Brain (organoid and tissue), 16 donors: ENCODE measurements at places on chromosomes 5 and 9.

DNA sequence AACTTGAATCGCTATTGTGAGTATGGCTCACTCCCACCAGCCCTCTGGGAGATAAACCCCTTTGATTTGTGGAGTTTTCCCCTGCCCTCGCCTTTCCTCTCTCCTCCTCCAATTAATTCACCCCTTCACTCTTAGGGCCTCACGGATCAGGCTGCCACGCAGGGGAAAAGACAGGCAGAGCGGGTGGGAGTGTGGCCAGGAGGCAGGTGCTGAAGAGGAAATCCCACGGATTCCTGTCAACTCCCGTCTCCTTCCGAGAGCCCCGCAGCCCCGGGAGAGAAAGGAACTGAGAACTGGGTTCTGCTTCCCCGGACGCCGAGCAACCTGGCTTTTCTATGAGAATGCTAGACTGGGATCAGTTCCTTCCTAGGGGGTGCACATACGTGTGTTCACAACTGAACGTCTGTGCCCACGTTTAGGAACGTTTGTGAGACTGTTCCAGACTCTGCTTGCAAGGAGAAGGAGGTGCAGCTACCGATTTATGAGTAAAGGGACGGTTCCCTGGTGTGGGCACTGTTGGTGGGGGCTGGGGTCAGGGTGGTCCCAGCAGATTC, 314.5 kb upstream of the TLE4 start:
- DNase-seq, result peak; percentile 57

- peak; percentile 81 for DNase-seq
Measured at GRCh38 chr5:102749416-102750030, 5.6 kb upstream of the PAM start.

GRCh38 chr9:29800821-29801220, 2227.5 kb upstream of the C9orf72 start:
- DNase-seq, result no peak

GRCh38 chr9:123358181-123358905, 2.3 kb downstream of the CRB2 start:
- peak; percentile 79 for DNase-seq

DNA sequence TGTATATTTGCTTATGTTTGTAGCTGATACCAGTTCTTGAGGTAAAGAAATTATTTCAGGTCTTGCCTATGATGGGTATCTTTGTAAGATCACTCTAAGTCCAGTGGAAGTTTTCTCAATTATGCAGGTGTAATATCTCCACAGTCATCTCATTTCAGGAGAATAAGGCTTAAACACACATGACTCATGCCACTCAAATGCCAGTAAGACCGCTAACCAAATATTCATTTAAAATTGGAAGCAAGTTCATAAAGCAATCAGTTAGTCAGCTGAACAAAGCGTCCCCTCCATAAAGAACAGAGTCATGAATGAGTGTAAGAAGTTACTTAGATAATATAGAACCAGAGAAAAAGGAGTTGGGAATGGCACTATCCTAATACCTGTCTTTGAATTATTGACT, 248.7 kb downstream of the LURAP1L start:
- no peak for DNase-seq

- no peak for DNase-seq
Measured at GRCh38 chr5:14801792-14802191, 69.8 kb downstream of the ANKH start.

DNA sequence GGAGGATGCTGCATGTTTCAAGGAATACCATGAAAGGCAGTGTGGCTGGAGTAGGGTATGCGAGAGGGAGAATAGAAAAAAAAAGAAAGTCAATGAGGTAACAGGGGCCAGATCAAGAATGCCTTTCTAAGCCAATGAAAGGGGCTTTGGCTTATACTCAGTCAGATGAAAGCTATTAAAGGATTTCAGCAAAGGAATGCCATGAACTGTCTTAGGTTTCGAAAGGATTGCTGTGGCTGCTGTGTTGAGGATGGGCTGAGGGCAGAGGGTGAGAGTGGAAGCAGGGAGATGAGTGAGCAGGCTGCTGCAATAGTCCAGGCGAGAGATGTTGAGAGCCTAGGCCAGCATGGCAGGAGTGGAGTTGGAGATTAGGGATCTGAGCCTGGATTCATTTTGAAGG, 135.4 kb upstream of the CKMT2 start:
- DNase-seq, result no peak

DNA sequence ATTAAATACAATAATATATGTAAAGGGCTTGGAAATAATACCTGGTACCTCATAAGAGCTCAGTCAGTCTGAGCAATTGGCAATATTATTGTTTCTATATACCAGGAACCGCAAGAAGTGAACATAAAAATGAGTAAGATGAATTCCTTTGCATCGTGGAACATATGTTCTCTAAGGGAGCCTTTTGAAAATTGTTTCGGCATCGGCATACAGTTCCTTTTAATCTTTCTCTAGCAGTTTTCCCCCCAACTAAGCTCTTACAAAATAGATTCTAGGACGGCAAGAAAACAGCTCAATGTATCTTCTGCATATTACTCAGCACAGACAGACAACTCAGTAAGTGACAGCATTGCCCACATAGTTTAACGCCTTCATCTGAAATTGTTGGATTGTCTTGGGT, 426.6 kb upstream of the WWC1 start:
- no peak for DNase-seq

DNA sequence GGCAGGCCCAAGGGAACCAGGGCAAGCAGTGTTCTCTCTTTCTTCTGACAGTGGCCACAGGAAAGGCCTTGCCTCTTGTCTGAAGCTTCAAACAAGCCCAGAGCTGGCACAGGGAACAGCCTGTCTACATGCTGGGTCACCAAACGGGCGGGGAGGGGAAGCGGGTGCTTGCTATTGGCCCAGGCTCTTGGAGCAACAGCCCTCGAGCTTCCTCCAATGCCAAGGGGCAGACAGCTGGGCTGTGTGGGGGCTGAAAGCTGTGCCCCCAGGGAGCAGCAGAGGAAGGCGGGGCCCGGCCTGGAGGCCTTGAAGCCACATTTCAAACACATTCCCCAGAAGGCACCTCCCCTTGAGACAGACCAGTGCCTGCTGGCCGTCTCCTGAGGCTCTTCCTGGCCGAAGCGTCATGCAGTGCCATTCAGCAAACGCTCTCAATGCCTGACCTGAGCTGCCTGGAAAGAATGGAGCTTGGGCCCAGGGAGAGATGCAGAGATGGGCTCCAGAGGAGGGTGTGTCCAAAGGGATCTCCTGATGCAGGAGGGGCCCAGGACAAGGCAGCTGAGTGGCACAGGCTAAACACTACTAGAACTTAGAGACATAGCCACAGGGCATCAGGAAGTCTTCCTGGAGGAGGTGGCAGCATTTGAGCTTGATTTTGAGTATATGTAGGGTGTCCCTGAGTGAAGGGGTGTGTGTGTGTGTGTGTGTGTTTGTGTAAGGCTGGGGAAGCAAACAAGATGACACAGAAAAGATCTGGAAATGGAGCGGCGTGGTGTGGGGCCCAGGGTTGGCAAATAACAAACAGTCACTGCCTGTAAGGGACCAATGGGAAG, 2.5 kb downstream of the FIBCD1 start:
- DNase-seq, result peak; percentile 64

GRCh38 chr5:56350011-56350596, 117.0 kb upstream of the ANKRD55 start:
- no peak for DNase-seq

DNA sequence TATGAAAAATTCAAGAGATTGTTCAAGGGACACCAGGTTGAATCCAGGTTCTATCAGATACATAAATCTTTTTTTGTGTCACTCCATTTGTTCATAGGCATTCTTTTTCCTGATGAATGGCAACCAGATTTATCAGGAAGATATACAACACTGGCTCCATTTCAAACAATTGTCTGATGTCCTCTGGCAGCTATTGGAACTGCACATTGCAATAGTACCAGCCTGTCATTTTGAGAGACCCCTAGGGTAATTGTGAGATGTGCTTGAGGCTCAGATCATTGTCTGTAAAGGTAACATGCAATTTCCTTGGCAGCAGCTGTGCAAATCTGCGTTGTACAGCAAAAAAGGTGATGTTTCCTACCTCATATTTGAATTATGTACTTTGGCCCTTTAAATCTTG, 25.9 kb downstream of the KCTD16 start:
- no peak for DNase-seq
